ENCODE measurements at places on chromosomes 5 and 9.

- no peak for DNase-seq
These were observed 46.4 kb upstream of the SLCO6A1 start for GRCh38 chr5:102545175-102545574.

DNA sequence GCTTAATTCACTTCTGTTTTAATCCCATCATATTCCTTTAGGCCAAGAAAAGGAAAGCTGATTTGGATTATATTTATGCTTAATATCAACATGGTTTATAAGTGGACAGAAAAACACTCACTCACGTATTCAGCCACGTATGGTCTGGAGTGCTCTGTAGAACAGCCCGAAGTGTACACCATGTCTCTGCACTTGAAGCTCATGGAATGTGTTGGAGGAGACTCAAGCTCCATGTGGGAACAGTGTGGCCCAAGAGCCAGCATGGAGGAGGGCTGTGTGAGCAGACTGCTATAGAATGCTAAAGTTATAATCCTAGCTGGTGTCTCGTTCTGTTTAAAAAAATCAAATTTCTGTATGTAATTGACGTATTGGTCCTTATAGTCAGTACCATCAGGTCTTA, 32.9 kb downstream of the OTULINL start:
- no peak for DNase-seq

DNA sequence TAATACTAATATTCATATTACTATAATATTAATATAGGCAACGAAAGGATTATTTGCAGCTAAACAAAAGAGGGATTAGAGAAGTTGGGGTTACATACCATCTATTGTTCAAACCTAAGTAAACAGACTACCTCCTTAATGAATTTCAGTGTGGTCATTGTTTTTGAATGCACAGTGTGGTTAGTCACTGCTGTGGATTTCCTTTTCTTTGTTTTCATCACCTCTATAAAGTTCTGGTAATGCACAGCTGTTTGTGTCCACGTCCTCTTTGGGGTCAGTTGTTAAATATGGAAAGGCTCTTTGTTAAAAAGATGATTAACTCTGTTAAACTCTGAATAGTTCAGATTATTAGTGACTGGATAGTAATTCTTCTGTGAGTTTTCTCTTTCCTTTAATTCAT, 233.6 kb downstream of the MAST4 start:
- DNase-seq: no peak

DNA sequence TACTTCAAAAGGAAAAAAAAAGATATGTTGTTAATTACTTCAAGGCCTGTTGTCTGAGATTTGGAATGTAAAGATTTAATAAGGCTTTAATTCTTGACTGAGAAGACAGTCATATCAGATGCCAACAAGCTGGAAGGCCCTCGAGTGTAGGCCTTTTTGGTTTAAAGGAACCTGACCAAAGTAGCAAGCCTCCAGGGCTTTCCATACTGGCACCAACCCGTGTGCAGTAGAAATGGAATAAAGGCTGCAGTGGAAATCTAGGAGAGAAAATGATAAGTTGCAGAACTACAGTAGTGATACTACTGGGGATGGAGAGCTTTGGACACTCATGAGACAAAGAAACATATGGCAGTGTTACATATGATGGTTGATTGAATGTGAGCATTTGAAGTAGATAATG, 358.0 kb downstream of the TAF11L14 start:
- no peak for DNase-seq

- no peak for DNase-seq
These were observed 118.0 kb upstream of the PCA3 start for GRCh38 chr9:76646249-76646648.

DNA sequence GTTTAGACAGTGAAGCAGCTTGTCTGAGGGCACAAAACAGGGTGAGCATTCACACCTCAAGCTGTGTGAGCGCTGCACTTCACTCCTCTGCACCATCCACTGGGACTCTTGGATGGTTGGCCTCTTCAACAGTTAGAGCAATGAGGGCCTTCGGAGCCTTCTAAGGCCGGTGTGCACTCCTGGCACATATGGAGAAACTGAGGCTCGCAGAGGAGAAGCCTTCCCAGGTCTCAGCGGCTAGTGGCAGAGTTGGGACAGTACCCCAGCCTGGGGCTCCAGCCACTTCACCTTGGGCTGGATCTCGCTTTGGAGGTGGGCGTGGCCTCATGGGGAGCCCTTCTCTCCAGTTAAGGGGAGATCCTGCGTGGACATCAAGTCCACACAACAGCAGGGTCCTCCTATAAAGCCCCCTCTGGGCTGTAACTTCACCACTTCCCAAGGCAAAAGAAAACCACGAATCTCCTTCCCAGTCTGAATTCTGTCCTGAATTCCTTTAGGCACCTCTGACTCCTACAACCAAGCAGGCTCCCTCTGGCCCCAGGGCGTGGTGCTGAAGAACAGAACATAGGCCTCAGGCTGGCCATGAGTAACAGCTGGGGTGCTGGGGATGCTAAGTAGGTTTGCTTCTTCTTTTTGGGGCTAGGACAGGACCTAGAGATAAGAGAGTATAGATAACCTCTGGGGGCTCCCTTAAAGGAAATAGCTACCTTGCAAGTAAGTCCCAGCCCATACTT, 30.5 kb upstream of the CSF1R start:
- no peak for DNase-seq

GRCh38 chr5:135606431-135606830, 27.6 kb upstream of the CXCL14 start:
- DNase-seq: no peak

DNA sequence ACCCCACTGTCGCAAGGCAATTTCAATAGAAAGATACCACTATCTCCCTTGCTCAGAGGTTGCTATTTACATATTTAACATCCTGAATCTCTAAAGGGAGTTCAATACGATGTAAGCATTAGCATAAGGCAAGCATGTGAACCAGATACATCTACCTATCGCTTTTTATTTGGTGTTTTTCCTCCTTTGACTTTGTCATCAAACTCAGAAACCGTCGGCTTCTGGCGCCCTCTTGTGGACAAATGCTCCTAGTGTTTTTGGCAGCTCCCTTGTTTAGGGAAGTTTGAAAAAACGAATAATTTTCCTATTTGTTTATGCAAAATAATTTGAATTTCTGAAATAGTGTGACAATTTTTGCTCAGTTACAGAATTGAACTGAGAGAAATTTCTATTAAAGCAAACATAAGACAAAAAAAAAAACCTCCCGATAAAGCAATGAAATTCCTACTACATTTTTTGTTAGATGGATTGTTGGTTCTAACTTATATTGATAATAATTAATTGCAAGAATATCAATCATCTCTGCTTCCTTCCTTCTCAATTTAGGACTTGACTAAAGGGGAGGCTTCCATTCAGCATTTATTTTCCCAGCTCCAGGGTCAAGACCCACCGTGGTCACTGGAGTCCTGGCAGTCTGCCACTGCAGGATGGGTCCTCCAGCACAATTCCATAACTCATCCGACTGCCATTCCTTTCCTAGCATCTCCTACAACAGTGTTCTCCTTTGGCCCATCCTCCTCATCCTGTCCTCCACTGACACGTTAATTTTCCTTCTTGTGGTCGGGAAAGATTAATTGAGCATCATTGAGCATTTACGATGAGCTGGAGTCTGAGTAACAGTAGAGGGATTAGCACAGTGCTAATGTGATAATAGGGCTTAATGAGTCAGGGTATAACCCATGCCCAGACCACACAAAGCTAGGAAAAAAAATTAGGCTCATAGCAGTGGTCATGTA, 131.8 kb upstream of the CHD1 start:
- DNase-seq: peak; percentile 64

DNA sequence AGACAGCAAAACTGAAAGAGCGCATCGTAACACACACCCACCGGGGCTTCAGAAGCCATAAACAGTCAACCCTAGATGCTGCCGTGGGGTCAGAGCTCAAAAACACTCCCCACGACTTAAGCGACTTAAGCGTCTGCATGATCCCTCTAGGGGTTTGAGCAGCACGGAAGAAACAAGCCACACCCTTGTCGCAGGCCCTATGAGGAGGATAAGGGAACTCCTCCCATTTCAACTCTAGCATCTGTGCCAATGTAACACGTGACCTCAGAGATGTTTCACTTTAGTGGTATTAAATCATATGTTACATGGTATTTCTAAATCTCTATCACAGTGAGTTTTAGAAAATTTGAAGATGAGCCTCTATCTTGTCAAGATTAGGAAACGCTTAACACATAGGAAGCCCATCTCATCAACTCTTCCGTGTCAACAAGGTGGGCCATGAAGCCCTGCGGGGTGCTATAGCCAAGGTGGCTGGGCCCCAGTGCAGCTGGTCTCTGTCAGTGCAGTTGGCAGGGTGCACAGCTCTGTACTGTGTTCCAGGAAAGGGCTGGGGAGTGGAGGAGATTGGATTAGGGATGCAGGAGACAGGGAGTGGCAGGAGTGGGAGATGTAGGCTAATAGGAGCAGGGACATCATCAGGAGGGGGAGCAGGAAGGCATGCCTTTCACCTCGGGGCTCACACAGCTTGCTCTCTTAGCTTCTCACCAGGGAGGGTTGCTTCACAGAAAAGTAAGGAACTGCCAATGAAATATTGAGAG, 33.1 kb downstream of the ZCCHC9 start:
- no peak for DNase-seq

GRCh38 chr9:124285903-124286291, 28.1 kb downstream of the NEK6 start:
- peak; percentile 14 for DNase-seq

- DNase-seq: no peak
These were observed 2.6 kb upstream of the SEMA6A start for GRCh38 chr5:116577064-116577788.

DNA sequence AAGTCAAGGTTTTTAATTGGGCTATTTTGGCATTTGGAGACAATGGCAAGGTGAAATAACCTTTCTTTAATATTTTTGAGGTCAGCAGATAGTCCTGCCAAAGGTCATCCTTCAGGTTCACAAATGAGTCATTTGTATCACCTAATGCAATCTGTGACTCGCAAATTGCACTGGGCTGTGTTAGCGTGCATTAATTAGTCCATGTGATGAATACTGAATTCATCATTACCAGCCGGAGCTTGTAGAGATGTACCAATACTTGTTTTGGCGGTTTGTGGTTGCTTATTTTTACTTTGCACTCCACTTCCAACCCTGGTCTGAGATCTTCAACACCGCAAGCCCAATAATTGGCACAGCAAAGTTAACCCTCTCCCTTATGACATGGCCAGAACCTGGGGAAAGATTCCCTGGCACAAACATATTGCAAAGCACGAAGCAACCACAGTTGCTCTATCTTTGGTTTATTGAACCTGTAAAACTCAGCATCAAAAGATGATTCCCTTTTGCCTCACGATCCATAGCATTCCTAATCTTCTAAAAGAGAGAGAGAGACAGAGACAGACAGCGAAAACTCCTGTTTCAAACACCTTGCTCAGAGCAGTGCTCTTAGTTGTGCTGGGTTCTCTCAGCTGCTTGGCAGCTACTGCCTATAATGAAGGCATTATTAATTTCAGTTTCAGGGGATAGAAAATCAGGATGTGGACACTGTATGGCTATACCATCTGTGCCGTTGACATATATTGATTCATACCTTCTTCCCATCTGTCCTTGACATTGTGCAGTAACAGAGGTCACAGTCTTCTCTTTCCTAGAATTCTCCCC, 178.1 kb downstream of the EBF1 start:
- no peak for DNase-seq

DNA sequence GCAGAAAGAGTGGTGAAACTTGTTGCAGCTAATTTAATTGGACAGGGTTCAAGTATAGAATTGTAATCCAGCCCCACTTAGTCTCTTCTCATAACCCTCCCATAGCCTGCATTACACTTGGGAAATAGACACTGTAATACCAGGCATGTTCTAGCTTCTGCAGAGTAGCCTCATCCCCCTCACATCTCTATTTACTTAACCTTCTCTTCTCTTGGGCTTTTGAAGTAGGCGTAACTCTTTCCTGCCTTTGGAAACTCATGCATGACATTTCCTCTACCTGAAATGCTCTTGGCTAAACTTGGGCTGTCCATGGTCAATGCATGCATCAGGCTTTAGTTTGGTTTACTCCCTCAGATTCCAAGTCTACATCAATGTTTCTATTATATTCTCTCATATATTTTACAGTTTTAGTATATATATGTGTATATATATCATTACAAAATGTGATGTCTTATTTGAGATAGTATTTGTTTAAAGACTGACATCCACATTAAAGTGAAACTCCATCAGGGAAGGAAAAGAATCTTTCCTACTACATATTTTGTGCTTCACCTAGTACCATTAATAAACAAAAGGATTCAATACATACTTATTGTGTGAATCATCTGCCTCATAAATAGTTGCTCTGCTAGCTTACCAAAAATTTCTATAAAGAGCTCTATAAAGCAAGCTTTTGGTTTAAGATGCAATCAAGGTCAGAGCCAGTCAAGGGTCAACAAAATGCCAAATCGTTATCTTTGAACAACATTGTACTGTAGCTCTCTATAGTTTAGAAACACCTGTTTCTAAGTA, 1158.0 kb downstream of the MAT2B start:
- DNase-seq: no peak

GRCh38 chr9:134439368-134439784, 113.1 kb downstream of the RXRA start:
- no peak for DNase-seq

DNA sequence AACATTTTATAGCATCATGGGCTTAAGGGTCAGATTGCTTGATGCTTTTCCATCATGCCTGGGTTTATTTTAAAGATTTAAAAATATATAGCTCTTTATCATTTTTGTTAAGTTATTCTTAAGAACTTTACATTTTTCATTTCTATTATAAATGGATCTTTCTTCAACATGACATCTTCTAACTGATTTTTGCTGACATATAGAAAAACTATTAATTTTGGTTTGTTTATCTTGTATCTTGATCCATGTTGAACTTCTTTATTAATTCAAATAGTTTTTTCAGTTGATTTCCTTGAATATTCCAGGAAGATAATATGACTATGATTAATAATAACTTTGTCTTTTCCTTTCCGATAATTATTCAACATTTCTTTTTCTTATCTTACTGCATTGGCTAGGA, 237.9 kb upstream of the CLINT1 start:
- DNase-seq: no peak

DNA sequence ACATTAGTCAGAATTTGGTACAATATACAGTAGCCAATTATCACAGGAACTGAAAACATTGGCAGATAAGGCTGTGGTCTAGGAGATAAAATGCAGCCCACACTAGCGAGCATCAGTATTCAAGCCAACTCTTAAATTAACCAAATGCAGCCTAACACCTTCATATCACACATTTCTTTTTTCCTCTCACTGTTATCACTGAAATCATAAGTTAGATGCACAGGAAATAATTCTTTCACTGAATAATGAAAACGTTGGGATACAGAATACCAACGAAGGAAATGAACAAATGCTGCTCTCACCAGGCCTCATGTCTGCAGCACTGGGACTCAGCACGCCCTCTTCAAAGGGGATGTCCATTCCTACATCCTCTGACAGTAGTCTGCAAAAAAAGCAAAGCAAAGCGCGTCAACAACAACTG, 109.1 kb upstream of the PCA3 start:
- DNase-seq: no peak

GRCh38 chr5:36270876-36271575, 29.3 kb upstream of the NADK2 start:
- DNase-seq: no peak

DNA sequence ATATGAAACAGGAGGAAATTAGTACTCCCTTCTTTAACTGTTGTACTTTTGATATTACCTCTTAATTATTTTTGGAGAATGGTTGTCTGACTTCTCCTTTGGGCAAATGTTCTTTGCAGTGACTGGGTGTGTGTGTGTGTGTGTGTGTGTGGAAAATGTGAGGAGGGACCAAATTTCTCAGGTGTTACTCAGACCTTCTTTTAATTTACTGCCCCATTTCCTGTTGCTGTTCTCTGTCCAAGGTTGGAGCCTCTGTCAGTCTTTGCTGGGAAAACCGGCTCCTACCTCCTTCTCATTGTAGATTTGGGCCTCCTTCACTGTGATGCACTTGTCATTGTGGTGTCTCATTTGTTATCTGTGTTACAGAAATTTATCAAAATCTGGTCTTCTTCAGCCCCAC, 68.4 kb downstream of the PBX3 start:
- DNase-seq: no peak
